ENCODE measurements at places on chromosomes 4 and X.

DNA sequence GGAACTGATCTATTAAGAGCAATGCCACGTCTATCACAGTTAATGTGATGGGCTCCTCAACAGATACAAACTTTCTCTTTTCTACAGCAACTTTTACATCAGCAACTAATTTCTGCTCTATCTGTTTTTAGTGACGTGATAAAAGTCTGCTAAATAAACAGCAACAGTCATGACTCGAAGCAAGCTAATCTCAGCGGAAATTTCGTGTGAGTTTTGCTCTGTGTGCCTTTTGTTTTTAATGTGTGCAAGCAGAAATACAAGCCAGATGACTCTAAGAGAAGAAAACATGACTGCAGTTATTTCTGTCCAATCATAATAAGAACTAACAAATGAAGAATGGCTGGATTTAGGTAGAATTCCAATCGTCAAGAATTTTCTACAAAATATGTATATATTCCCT is 214.3 kb downstream of the LDB2 start:
- DNase-seq = no peak

GRCh38 chrX:115650916-115651315 is 89.9 kb downstream of the PLS3 start:
- DNase-seq = no peak

GRCh38 chr4:18981234-18981615 is 959.7 kb upstream of the LCORL start:
- no peak for DNase-seq

- no peak for DNase-seq
Measured at GRCh38 chr4:158025131-158025530, 147.7 kb downstream of the GASK1B start.

DNA sequence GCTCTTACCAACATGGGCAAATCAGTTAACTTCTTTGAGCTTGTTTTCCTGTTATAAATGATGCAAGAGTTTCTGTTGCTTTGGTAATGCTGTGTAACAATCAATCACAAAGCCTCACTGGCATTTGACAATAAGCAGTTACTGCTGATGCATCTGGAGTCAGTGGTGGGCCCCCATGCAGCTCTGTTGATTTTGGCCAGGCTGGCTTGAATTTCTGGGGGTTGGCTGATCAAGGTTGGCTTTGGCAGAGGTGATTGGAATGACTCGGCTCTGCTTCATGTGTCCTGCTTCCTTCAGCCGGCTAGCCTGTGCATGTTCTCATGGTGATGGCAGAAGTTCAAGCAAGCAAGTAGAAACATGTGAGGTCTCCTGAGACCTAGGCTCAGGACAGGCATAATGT is 90.4 kb downstream of the PHEX start:
- DNase-seq = no peak

GRCh38 chr4:113811359-113811758 is 49.8 kb upstream of the CAMK2D start:
- DNase-seq = no peak

DNA sequence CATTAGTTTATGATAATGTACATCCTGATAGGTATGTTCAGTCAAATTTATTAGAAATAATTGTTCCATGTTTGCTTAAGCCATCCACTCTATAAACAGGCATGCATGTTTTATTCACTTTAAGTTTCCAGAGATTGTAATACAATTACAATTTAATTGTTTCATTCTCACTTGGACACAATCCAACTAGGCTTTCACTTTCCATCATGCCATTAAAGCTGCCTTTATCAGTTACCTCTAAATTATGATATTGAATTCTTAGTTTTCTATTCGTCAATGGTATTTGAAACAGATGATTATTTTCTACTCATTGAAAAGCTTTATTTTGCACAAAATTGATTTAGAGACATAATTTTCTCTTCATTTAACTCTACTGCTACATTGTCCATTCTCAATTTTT is 1196.3 kb downstream of the RAPGEF2 start:
- DNase-seq = no peak

- no peak for DNase-seq
Measured at GRCh38 chr4:5924461-5925125, 31.7 kb upstream of the CRMP1 start.

GRCh38 chr4:177596035-177596434 is 153.8 kb upstream of the AGA start:
- no peak for DNase-seq

All from stimulated activated CD8-positive, alpha-beta memory T cell treated with anti-CD3 and anti-CD28 coated beads, Interleukin-4, amount 100 ng/mL, for 1 hour (primary cell).